ENCODE measurements at places on chromosomes 1 and 21. TPM values are rescaled to one million over a fixed set of nuclear protein-coding genes. Genes with fewer than 3 reads are reported as not detected.

The PRKCZ gene
- 46.8 TPM for total RNA-seq

The CFHR1 gene
- 0.34 TPM for total RNA-seq

The TEDDM1 gene
- not detected for total RNA-seq

The RGS13 gene
- total RNA-seq: not detected

The SLC2A1 gene
- 248 TPM for total RNA-seq

The DDOST gene
- 387 TPM for total RNA-seq

The ZNF326 gene
- 19.3 TPM for total RNA-seq

- no peak for DNase-seq
Observed at GRCh38 chr1:208137193-208137592, 107.0 kb downstream of the PLXNA2 start.

DNA sequence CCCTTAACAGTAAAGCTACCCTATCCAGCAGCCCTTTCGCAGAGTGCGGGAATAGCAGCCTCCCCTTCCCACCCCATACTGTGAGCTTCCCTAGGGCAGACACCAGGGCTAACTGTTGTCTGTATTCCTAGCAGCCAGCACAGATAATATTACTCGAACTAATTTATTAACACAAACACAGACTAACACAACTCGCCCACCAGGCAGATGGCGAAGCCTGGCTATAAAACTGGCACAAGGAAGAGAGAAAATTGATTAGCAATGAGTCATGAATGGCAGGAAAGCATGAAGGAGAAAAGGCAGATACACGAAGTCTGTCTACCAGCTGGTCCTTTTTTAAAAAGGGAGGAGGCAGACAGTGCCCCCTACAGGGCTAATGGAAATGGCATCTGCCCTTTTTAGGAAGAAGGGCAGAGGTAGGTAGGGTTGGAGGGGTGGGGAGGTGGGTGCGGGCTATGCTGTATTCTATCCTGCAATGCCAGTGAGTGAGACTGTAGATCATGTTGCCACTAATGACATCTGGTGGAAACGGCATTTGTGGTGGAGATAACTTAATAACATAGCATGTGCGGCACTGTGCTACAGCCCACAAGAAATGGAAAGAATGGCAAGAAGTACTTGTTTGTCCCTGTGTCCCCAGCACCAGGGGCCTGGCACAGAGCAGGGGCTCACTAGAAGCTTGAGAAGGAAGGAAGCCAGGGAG is 30.6 kb upstream of the CTPS1 start:
- DNase-seq: peak; percentile 70

DNA sequence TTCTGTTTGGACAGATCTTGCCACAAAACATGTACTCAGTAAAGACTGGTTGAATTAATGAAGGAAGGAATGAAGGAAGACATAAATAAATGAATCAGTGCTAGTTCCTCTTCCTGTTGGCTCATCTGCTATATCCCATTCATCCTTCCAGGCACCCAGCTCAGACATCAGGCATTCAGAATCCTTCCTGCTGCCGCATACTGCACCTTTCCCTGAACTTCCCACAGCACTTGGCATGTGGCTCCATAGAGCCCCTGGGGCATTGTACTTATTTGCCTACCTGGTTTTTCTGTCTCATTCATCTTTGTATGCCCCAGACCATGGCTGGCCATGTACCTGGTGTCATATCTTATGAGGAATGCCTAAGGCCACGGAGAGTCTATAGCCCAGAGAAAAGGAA is 34.4 kb upstream of the ZNF648 start:
- DNase-seq: no peak

DNA sequence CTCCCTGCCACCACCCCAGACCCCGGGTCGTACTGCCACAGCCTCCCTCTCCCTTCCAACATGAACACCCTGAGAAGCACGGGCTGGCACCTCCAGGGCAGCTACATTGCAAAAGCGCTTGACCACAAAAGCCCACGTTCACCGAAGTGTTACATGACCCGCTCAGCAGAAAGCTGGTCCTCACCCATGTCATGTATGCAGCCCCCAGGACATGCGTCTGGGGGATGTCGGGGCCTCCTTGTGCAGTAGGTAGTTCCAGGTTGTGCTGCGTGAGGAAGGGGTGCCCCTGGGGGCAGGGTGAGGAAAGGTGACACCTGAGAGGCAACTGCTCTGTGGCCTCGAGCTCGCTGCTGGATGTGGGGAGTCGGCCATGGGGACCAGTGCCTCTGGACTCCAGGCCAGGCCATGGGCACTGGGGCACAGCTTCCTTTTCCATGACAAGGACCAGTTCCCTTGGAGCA is 102.0 kb upstream of the C1orf174 start:
- DNase-seq: no peak

GRCh38 chr1:79040424-79041082 is 34.0 kb upstream of the ADGRL4 start:
- DNase-seq: no peak

- DNase-seq: no peak
Observed at GRCh38 chr1:166811691-166812090, 27.6 kb upstream of the POGK start.

- DNase-seq: peak; percentile 43
Observed at GRCh38 chr1:202959276-202959620, 1.1 kb upstream of the ADIPOR1 start.

- DNase-seq: no peak
Observed at GRCh38 chr1:41046347-41046775, 24.8 kb upstream of the SLFNL1 start.

DNA sequence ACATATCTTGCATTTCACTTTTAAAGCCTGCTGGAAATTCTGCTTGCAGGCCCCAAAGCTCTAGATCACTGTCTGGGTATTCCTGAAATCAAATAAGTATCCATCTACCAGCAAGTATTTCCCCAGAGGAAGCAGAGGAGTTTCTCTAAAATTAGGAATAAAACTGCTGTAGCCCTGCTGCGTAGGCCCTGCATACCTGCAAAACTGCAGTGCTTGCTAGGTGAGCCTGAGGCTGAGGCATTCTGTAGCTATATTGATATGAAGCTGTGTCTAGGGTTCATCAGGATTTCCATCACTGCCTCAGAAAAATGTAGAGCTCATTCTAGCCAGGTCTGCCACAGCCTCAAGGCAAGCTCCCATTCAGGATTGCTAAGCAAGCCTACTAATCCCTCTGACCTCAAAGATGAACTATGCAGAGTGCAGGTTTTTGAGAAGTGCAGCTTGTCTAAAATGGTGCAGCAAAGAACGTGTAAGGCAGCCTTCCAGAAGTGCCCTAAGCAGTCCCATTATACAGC is 28.7 kb downstream of the NPHS2 start:
- DNase-seq: no peak

DNA sequence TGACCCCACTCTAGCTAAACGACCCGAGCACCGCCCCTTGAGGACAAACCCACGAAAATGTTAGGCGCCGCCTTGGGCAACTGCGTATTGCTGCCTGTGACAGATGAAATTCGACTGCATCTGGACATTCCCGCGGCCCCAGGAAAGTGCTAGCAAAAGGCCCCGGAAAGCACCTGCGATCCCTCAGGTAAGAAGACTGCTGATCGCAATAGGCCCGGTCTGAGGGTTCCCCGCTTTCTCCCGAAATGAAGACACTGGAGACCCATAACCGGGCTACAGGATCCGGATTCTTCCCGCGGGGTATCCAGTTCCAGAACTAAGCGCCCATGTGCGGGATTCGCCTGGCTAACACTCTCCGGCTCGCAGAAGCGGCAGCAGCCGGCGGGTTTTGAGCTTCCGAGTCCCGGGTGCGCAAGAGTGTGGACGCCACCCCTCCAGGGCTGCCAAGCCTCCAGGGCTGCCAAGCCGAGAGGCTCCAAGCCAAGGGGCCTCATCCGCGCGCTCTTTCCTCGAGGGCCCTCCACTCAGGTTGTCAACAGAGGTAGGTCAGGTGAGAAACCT is 157.9 kb upstream of the NBPF11 start:
- DNase-seq: no peak

GRCh38 chr1:232110281-232111090 is 483.9 kb downstream of the DISC1 start:
- DNase-seq: no peak
